Activated CD4-positive, CD25-positive, alpha-beta regulatory T cell (primary cell): ENCODE measurements at places on chromosomes 6 and 20.

- DNase-seq: no peak
These were observed 54.8 kb upstream of the EDN1 start for GRCh38 chr6:12235341-12235740.

DNA sequence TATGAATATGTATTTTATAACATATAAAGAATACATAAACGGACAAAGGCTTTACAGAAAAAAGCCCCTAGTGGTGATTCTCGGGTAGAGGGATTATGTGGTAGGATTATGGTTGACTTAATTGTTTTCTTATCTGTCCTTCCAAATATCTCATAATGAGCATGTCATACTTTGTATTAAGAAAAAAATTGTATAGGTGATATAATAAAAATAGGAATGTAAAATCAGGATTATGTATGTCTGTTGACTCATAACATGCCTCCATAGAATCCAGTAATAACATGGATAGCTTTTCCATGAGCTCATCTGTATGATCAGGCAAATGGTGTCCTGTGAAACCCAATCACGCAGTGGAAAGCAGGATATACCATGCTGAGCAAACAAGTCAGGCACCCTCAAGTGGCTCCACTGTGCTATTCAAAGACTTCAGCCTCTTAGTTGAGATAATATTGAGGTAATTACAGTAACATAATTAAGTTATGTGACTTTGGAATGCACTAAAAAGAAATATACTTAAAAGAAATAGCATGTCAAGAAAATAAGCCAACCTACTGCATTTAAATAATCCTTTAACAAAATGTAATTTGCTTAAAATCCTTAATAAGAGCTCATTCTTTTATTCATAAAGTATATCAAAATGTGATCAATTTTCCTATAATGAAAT is 39.6 kb upstream of the PRELID3B start:
- DNase-seq: no peak

DNA sequence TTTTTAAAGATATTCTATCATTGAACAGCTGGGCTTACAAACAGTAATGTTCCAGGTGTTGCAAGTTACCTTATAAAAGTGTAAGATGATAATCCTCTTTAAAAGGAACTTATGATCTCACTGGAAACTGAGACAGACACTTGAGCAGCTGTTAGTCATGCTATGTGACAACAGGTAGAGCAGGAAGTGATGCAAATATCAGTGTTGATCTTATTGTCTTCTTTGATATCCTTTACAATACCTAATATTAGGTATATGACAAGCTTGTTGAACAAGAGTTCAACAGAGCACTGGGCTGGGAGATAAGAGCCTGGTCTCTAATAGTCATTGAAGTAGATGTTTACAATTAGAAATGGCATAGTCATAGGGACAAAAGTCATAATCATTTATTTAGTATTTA is 150.0 kb downstream of the UBE3D start:
- no peak for DNase-seq

DNA sequence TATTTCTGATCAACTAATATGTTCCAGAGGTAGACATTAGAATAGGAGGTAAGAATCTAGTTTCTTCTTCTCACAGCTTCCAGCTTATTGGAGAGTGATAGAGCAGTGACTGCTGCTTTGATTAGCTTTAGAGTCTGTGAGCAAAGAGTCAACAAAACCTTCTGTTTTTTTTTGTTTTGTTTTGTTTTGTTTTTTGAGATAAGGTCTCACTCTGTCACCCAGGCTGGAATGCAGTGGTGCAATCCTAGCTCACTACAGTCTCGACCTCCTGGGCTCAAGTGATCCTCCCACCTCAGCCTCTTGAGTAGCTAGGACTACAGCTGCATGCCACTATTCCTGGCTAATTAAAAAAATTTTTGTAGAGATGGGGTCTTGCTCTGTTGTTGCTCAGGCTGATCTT is 39.3 kb downstream of the TSBP1 start:
- no peak for DNase-seq

GRCh38 chr20:40805592-40805991 is 116.6 kb upstream of the MAFB start:
- no peak for DNase-seq

DNA sequence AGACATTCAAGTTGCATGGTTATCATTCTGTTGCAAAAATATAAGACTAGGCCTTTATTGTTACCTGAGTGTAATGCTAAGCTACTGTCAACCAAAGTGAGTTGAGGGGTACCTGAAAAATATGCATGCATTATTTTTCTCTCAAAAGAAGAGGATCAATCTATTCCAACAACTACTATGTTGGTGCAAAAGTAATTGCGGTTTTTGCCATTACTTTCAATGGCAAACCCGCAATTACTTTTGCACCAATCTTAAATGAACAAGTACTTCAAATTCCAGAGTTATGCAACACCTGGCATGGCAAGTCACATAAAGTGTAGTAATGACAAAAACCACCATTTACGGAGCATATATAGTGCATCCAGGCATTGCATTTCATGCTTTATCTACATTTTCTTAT is 307.0 kb upstream of the NOX3 start:
- DNase-seq: no peak
